ENCODE measurements at places on chromosomes 1 and 21. TPM values are rescaled to one million over a fixed set of nuclear protein-coding genes. Genes with fewer than 3 reads are reported as not detected.

Gene S100A5
- 2.4 TPM for total RNA-seq

Gene GNAT2
- 0.43 TPM for total RNA-seq

Gene CD1E
- total RNA-seq: not detected

Gene LMX1A
- total RNA-seq: not detected

Gene SPRR1A
- not detected for total RNA-seq

Gene NDC1
- 51.8 TPM for total RNA-seq

Gene CD53
- total RNA-seq: not detected

Gene IGSF9
- 1.2 TPM for total RNA-seq

Gene UBXN10
- not detected for total RNA-seq

Gene PNRC2
- 65.5 TPM for total RNA-seq

Gene WDR64
- total RNA-seq: not detected

Gene TSTD1
- 0.30 TPM for total RNA-seq

Gene A3GALT2
- total RNA-seq: not detected

Gene KRTAP13-1
- not detected for total RNA-seq

Gene LAMB3
- 423 TPM for total RNA-seq

Gene WLS
- 40.5 TPM for total RNA-seq

Gene LY9
- total RNA-seq: not detected

Gene DDI2
- total RNA-seq: 13.8 TPM
